ENCODE measurements at places on chromosomes 5 and 9. TPM values are rescaled to one million over a fixed set of nuclear protein-coding genes. Genes with fewer than 3 reads are reported as not detected.

DNA sequence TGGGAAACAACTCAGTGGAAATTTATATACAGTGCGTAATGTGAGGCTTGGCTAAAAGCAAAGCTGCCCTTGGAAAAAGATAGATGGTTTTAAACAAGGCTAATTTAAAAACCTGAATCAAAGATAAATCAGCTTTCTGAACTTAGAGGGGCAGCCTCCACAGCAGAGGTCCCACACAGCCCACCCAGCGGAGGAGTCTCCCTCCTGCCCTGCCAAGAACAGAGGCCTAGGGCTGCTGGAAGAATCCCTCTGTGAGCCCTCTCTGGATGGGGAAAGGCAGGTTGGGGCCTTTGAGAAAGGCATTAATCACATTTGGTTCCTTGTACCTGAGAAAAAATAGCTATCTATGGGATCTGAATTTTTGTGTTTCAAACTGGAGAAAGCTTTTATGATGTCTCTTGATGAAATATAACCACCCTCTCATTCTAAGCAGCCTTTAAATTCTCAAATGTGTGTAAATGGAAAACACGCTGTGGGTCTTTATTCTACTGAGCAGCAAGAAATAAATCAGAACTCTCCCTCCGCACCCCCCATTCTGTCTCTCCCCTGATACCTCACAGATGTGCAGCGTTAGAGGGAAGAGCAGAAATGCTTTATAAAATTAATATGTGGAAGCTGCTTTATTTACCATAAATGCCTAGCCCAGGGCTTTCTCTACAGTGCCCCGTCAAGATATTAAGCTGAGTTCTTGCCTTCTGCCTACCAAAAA, 329.2 kb downstream of the EFNA5 start:
- H3K4me1 ChIP-seq: no peaks in the 10 kb centered on the region
- no peaks in the 10 kb centered on the region for H3K27me3 ChIP-seq
- DNase-seq: no peak
- H3K27ac ChIP-seq: peak overlapping the region; percentile 63
- H3K36me3 ChIP-seq: no peaks in the 10 kb centered on the region
- H3K4me3 ChIP-seq: no peak overlapping the region

Gene SAPCD2
- 0.37 TPM for total RNA-seq

DNA sequence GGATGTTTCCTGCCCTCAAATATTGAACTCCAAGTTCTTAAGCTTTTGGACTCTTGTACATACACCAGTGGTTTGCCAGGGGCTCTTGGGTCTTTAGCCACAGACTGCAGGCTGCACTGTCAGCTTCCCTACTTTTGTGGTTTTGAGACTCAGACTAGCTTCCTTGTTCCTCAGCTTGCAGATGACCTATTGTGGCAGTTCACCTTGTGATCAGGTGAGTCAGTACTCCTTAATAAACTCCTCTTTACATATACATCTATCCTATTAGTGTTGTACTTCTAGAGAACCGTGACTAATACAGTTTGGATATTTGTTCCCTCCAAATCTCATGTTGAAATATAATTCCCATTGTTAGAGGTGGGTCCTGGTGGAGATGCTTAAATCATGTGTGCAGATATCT, 681.9 kb upstream of the ARRDC3 start:
- no peaks in the 10 kb centered on the region for H3K36me3 ChIP-seq
- DNase-seq: no peak
- H3K4me1 ChIP-seq: no peaks in the 10 kb centered on the region

DNA sequence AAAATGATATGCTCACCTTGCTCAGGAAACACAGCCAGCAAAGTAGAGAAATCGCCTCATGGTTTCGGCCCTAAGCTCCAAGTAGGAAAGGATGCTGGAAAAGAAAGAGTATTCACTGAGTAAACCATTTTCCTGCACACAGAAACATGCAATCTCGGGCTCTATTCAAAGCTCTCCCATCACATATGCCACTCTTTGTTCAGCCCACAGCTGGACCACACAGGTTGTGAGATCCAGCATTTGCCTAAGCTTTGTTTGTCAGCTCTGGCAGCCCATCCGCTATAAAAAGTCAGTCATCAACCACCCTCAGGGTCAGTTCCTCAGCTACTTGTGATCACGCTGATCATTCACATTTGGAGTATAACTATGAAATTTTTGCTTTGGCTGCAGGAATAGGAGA, 96.5 kb upstream of the SMARCA2 start:
- no peaks in the 10 kb centered on the region for H3K36me3 ChIP-seq
- no peak for DNase-seq
- no peaks in the 10 kb centered on the region for H3K27me3 ChIP-seq
- H3K4me3 ChIP-seq: no peak overlapping the region
- H3K27ac ChIP-seq: no peak overlapping the region
- no peaks in the 10 kb centered on the region for H3K4me1 ChIP-seq

Gene PRRC1
- total RNA-seq: 14.5 TPM

- H3K36me3 ChIP-seq: no peaks in the 10 kb centered on the region
- no peak overlapping the region for H3K27ac ChIP-seq
- no peak overlapping the region for H3K4me3 ChIP-seq
- H3K27me3 ChIP-seq: no peaks in the 10 kb centered on the region
Observed at GRCh38 chr5:107486489-107486888, 184.2 kb downstream of the EFNA5 start.

DNA sequence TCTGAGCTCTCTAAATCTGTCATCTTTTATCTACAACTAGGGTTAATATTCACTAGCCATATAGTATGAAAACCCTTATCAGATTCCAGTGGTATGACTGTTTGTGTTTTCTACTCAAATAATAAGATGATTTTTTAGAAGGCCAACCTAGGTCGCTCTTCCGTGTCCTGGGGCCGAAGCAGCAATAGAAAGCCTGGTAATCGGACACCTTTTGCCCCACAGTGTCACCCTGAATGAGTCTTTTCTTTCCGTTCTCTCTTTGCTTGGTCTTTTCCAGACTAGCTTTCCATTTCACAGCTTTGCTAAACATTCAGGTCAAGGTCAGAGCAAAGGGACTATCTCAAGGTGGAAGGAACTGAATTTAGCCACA, 243.3 kb upstream of the ANKRD55 start:
- H3K4me1 ChIP-seq: peaks cover 12% of the 10 kb centered on the region
- no peaks in the 10 kb centered on the region for H3K36me3 ChIP-seq
- no peak overlapping the region for H3K27ac ChIP-seq
- no peak overlapping the region for H3K4me3 ChIP-seq
- DNase-seq: no peak

Gene GPRIN1
- total RNA-seq: 9.7 TPM

Gene ADCY2
- 3.3 TPM for total RNA-seq

- H3K4me1 ChIP-seq: no peaks in the 10 kb centered on the region
- H3K27ac ChIP-seq: no peak overlapping the region
- H3K36me3 ChIP-seq: no peaks in the 10 kb centered on the region
- no peak overlapping the region for H3K4me3 ChIP-seq
- DNase-seq: no peak
Observed at GRCh38 chr5:143733665-143734455, 78.1 kb upstream of the HMHB1 start.

- no peaks in the 10 kb centered on the region for H3K4me1 ChIP-seq
- no peak overlapping the region for H3K4me3 ChIP-seq
- no peaks in the 10 kb centered on the region for H3K36me3 ChIP-seq
Observed at GRCh38 chr5:21684992-21685391, 1168.2 kb downstream of the CDH12 start.

GRCh38 chr5:177445917-177446199, 756 bp upstream of the PRR7 start:
- no peak for DNase-seq
- H3K27me3 ChIP-seq: peaks cover 23% of the 10 kb centered on the region
- H3K27ac ChIP-seq: peak overlapping the region; percentile 51
- peaks cover 22% of the 10 kb centered on the region for H3K4me1 ChIP-seq

Gene CD14
- 48.3 TPM for total RNA-seq

Gene SPINK4
- not detected for total RNA-seq

Gene NEUROG1
- not detected for total RNA-seq

Gene KIF20A
- total RNA-seq: 5.0 TPM

Gene PCDHGA8
- 11.5 TPM for total RNA-seq

DNA sequence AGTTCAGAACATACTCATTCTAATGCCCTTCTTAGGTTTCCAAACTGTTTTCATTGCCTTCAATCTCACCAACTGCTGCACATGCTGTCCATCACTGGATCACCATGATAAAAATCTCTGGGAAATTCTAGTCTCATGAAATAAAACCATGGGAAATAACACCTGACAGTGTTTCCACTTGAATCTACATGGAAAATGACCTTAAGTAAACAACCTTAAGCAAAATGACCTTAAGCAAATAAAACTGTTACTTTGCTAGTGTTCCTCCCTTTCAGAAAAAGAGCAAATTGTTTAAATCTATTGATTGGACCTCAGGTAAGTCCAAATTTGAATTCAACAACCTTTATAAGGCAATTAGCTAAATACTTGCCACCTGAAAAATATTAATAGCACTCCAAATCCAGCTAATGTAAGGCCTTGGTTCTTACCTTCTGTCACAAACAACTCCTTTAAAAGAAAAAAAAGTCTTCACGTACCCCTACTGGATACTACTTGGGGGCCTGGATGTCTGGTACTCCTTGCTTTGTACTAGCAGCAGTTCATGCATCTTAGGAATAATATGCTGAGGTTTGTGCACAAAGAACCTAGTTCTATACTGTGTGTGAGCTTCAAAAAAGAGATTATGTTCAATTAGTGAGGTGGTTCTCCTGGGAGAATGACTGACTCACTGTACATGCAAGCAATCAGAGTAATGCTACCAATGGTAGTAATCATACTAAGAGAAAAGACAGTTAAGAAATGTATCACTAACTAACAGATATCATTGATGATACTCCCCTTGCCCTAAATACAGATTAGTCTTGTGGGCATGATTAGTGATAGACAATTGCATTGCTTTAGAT, 630.4 kb downstream of the PSAT1 start:
- H3K36me3 ChIP-seq: no peaks in the 10 kb centered on the region
- H3K27me3 ChIP-seq: no peaks in the 10 kb centered on the region

Gene INSYN2B
- total RNA-seq: not detected

Gene HACD4
- total RNA-seq: 2.0 TPM

Gene GABRA1
- total RNA-seq: not detected

Gene BOD1
- total RNA-seq: 5.6 TPM

Gene GPR151
- not detected for total RNA-seq

DNA sequence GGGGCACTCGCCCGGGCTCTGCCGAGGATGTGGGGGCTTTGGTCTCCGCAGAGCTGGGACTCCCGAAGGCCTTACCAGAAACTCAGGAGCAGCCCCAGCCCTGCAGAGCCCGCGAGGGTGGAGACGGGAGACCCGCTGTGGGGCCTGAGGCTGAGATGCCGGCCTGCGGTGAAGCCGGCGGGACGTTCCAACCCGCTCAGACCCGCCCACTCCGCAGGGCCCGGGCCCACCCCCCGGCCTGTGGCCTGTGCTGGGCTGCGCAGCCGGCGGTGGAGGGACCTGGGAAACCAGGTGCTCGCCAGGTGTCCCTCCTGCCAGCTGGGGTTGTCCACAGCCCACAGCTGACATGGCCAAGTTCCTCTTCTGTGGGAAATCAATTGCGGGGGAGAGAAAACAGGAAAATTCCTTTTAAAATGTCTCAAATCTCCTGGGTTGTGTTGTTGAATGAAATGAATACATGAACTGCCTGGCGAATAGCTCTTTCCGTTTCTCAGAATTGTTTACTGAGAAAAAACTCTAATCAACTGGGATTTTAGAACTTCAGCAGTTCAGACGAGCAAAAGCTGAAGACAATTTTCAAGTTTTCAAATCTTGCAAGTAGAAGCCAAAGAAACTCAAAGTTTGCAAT, 49.0 kb upstream of the IRX4 start:
- H3K27ac ChIP-seq: peak overlapping the region; percentile 71
- H3K27me3 ChIP-seq: peaks cover 45% of the 10 kb centered on the region
- peaks cover 5% of the 10 kb centered on the region for H3K4me1 ChIP-seq
- DNase-seq: peak; percentile 21
- peak overlapping the region; percentile 32 for H3K4me3 ChIP-seq
- H3K36me3 ChIP-seq: no peaks in the 10 kb centered on the region

DNA sequence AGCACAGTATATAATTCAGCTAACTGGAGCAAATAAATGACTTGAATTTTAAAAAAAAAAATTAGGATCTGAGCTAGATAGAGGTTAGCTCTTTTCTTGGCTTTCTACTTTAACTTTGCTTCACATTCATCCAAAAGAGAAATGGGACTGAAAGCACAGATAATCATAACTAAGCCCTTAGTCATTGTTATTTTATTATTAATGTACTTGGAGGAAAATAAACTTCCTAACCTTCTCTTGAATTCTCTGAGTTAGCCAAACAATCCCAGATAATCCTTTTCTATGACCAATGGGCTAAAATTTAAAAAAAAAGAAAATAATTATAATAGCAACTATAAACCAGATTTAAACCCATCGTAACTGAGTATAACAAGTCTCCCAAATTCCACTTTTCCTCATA, 57.6 kb upstream of the RASA1 start:
- no peak for DNase-seq
- H3K27ac ChIP-seq: no peak overlapping the region
- H3K4me3 ChIP-seq: no peak overlapping the region
- no peaks in the 10 kb centered on the region for H3K27me3 ChIP-seq
- no peaks in the 10 kb centered on the region for H3K36me3 ChIP-seq

- H3K27ac ChIP-seq: no peak overlapping the region
- no peaks in the 10 kb centered on the region for H3K4me1 ChIP-seq
- H3K36me3 ChIP-seq: no peaks in the 10 kb centered on the region
Observed at GRCh38 chr5:118052503-118052902, 935.8 kb downstream of the DTWD2 start.

- H3K36me3 ChIP-seq: no peaks in the 10 kb centered on the region
- H3K27ac ChIP-seq: no peak overlapping the region
- no peaks in the 10 kb centered on the region for H3K4me1 ChIP-seq
- no peaks in the 10 kb centered on the region for H3K27me3 ChIP-seq
Observed at GRCh38 chr5:156589946-156590216, 260.2 kb upstream of the PPP1R2B start.

Gene GABRB2
- total RNA-seq: not detected

DNA sequence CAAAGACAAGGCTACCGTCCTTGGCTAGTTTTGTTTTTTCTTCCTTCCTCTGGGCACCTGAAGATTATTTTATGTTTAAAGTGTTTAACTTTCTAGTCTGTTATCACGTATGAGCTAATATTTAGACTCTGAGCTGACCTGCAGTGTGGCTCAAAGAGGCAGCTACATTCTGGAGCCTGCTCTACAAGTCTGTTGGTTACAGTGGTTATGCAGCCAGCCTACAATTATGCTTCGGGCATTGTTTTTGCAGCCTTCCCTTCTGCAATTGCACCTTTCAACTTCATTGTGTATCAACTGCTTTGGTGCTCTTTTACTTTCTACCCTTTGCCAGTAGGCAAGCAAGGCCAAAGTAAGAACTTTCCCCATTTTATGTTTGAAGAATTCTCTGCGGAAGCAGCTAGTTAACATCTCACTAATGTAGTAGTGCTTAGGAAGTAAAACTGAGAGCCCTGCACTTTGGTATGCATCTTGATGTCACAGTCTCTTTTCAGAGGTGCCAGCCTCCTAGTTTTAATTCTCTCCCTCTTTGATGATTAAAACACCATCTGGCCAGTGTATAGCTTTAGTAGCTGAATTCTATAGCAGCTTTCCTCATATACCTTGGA, 322.1 kb downstream of the FAM170A start:
- no peaks in the 10 kb centered on the region for H3K36me3 ChIP-seq
- no peak overlapping the region for H3K4me3 ChIP-seq
- no peaks in the 10 kb centered on the region for H3K27me3 ChIP-seq
- no peak for DNase-seq
- peaks cover 8% of the 10 kb centered on the region for H3K4me1 ChIP-seq

All from transverse colon (tissue), 4 donors.